NCI-H2081 (cell line): ENCODE measurements at places on chromosomes 7 and 10.

DNA sequence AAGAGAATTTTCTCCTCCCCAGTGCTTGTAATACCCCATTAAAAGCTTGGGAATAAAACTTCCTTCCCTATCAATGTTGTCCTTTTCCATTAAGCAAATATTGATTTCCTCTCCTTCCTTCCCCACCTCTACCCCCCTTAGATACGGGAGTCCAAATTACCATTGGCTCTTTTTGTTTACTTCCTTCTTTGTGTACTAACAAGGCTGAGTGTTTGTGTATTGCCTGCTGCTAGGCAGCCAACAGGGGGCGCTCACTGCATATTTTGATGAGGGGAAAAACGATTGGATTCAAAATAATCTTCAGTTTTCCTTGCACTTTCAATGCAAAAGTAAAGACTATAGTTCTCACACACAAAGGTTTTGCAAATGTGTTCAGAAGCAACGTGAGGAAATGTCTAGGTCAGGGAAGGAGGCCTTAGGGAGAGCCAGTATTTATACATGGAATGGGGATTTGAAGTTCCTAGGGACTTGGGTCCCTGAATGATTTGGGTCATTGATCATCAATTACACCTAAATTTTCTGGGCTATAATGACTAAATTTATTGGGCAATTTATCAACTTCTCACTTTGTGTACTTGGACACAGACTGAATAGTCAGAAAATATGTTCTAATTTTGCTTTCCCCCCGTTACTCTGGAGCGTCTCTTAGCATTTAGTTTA, 23.6 kb upstream of the VPS41 start:
- peak; percentile 80 for DNase-seq

DNA sequence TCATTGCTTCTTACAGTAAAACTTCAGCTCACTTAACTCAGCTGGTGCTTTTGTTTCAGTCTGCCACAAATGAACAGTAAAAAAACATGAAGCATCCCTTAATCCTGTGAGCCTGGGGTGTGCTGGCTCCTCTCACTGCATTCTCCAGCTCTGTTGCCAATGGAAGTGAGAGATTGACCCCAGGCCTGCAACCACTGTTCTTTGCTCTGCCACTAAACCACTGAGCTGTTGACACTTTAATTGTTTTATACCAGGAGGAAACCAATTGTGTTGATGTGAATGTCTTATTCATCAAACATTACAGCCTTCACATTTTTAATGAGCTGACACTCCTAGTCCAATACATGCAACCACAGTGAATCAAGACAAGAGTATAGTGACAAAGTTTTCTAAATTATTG, 69.4 kb upstream of the FZD1 start:
- DNase-seq = peak; percentile 20

- no peak for DNase-seq
Observed at GRCh38 chr10:103739039-103739764, 116.2 kb downstream of the SH3PXD2A start.

DNA sequence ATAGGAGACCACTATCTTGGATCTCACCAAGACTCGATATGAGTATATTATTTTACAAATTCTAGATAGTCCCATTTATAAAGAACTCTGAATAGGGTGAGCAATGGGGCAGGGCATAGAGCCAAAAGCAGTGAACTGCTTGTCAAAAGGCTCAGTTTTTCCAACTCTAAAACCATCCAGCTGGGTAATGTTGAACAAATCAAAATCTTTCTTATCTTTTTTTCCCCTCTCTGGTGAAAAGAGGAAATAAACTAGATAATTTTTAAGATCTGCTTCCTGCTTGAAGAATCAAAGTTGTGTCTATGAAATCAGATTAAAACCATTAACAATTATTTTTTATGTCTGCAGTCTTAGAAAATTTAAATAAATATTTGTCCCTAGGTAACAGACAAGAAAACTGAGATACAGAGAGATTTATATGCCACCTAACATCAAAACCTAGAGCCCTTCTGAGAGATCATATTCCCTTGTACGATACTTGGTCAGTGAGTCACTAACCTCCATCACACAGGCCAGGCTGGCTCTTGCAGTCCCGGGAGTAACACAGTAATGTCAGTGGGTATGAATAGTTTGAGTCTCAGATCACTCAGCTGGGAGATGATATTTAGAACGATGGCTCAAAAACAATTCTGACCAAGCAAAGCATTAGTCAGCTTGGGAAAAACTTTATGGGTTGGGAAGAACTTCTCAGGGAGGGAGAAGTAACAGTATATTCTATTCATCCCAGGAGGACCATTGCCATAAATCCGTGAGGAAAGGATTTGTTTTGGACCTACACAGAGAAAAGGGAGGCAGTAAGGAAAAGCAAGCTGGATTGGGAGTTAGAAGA, 178.8 kb downstream of the REEP3 start:
- DNase-seq = no peak

DNA sequence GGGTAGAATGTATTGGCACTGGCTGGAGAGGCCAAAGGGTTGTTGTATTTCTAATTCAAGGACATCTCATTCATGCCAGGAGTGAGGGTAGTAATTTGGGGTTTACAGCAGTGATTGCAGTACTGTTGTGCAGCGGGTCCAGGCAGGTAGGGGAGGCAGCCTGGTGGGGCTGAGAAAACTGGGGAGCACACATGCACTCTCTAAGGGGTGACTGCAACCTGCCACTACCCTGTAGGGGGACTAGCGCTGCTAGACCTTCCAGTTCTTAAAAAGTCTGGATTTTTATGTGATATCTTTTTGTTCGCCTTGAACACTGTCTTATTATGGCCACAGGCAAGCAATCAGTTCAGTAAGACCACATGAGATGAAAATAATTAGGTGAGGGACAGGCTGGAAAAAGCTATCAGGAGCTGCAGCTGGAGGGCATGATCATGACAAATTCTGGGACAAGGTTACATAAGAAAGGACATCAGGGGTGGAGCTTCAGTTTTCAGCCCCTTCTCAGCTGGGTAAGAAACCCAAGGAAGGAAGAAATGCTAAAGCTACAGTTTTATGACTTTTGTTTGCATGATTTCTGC, 149.0 kb downstream of the ARHGAP21 start:
- no peak for DNase-seq

- DNase-seq = peak; percentile 42
Observed at GRCh38 chr7:12942609-12943008, 255.2 kb downstream of the ARL4A start.

- DNase-seq = no peak
Observed at GRCh38 chr7:156195276-156195675, 383.0 kb upstream of the SHH start.

DNA sequence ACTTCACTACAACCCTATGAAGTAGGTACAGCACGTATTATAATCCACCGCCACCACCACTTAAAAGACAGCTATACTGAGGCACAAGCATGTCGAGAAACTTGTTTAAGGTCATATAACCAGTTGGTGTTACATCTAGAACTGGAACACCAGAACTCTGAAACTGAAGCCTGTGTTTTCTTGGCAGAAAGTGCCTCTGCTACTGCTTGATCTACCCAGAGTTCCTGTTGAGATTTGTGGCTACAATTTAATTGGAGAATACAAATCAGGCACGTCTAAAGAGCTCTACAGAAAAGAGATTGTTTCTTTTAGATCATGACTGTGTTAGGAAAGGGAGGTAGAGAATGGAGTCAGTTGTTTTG, 4.3 kb upstream of the ADD3 start:
- DNase-seq = no peak

- no peak for DNase-seq
Observed at GRCh38 chr7:55504967-55505658, 67.2 kb downstream of the VOPP1 start.

GRCh38 chr7:124276005-124276622, 243.2 kb upstream of the TMEM229A start:
- peak; percentile 32 for DNase-seq

DNA sequence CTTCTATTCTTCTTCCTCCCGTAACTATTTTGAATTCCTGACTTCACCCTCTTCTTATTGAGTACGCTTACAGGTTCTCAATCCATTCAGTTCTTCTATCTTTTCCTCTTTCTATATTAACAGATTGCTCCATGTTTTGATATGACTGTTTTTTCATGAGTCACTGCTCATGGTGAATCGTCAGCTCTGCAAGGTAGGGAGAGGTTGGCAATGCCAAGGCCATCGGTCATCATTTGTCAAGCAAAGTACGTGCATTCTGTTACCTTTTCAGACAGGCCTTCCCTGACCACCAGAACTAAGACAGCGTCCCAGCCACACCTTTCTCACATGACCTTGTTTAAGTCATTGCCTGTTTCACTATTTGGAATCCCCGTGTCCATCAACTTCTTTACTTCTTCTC, 1001.9 kb upstream of the SORCS1 start:
- DNase-seq = no peak

- no peak for DNase-seq
Observed at GRCh38 chr10:93757136-93757535, 600 bp upstream of the LGI1 start.

GRCh38 chr10:62831346-62831745, 15.2 kb upstream of the EGR2 start:
- no peak for DNase-seq

- DNase-seq = no peak
Observed at GRCh38 chr7:2031451-2031845, 201.3 kb downstream of the MAD1L1 start.

DNA sequence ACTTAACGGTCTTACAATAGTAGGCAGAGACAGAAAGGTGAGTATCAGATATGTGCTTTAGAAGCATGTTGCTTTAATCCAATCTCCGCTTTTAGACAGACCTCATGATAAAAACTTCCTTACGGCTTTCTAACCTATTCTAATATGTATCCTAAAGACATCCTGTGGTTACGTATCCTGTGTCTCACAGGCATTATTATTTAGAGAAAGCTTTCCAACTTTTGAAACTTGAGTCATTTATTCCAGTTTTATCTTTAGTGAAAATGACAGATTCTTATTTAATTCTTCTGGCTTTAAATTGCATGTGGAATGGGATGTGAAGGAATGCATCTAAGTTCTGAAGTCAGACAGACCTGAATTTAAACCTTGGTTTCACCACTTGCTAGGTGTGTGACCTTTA, 118.9 kb downstream of the OTUD1 start:
- DNase-seq = no peak

GRCh38 chr10:114975091-114975490, 37.1 kb downstream of the TRUB1 start:
- no peak for DNase-seq

DNA sequence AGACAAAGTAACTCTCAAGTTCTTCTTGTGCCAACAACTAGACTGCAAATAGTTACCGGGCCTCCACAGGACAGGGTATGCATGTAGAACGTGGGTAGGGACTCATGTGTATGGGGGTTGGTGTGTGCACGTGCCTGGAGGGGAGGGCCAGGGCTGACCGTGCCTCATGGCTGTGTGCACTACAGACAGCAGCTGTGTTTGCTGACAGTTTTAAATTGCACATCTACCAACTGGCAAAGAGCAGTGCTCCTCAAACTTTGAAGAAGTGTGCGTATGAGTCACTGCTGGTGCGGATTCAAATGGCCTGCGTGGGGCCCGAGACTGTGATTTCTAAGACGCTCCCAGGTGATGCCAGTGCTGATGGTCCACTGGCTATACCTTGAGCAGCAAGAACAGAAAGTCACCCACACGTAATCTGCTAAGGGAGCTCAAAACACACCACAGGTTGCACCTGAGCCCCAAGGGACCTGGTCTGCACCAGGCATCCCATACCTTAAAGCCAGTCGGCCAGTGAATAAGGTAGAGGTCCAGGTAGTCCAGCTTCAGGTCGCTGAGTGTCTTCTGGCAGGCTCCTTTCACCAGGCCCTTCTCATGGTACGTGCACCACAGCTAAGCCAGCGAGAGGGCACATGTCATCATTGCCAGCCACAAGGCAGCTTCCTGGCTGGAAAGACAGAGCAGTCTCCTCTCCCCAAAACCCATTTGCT, 8.5 kb downstream of the AKR1B1 start:
- no peak for DNase-seq

DNA sequence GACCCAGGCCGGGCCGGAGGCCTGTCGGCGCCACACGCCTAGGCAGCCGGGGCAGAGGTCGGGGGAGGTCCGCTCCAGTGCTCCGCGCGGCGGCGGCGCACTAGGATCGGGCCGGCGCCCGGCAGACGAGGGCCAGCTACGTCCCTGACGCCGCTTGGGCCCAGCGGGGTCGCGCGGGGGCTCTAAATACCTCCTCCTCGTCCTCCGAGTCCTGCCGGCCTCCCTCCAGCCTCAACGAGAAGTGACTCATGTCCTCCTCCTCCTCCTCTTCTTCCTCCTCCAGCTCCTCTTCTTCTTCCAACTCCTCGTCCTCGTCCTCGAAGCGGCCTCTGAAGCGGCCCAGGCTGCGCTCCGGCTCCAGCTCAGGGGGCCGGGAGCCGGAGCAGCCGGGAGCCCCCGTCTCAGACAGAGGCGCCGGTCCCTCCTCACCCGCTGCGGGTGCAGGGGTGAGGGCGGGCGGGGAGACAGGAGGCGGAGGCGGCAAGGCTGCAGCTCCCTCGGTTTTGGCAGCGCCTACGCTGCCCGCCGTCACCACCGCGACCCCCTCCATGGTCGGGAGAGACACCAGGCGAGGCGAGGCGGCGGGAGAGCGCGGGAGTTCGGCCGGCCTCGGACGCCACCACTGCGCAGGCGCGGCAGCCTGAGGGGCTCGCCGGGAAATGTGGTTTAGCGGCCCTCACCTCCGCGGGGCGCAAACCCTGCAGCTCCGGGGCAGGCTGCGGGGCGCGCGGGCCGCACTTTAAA, at the start of gene PCGF6:
TSS of gene PCGF6 (minus strand) at position 624 of the 744 bp plus-strand sequence. CDS start at position 550, 74 bp downstream.
- DNase-seq = peak; percentile 72

DNA sequence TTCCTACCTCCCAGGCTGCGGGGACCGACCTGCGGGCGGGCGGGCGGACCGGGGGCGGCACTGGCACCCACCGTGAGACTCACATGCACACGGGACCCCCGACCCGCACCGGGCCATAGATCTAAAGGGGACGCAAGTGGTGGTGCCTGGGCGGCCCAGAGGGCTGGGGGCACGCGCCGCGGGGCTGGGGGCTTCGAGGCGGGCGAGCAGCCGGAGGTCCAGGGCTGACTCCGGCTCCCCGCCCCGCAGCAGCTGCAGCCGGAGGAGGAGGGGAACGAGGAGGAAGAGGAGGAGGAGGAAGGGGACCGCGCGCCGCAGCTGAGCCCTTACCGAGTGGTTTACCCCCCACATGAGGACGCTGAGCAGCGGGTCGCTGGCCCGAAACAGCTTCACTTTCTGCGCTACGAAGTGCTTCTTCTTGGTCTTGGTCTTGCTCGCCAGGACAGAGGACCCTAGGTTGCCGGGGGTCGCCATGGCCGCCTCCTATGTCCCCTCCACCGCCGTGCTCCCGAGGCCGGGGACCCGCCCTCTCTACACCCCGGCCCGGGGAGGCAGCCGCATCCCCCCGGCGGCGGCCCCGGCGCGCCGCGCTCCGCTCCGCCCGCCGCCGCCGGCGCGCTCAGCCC, 412 bp downstream of the PIP4K2A start:
- DNase-seq = no peak

DNA sequence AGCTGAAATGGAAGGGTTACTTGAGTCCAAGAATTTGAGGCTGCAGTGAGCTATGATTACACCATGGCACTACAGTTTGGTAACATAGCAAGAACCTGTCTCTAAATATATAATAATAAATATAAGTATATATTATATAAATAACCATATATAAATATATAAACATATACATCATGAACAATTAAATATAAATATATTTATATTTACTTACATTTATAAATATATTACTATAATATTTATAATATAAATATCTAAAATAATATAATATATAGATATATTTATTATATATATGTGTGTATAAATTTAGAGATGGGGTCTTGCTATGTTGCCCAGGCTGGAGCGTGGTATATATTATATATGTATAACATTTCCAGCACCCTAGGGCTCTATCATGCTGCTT, 42.4 kb upstream of the LYZL1 start:
- DNase-seq = no peak
